Fibroblast of upper back skin (primary cell): ENCODE measurements at places on chromosomes 3 and 15.

DNA sequence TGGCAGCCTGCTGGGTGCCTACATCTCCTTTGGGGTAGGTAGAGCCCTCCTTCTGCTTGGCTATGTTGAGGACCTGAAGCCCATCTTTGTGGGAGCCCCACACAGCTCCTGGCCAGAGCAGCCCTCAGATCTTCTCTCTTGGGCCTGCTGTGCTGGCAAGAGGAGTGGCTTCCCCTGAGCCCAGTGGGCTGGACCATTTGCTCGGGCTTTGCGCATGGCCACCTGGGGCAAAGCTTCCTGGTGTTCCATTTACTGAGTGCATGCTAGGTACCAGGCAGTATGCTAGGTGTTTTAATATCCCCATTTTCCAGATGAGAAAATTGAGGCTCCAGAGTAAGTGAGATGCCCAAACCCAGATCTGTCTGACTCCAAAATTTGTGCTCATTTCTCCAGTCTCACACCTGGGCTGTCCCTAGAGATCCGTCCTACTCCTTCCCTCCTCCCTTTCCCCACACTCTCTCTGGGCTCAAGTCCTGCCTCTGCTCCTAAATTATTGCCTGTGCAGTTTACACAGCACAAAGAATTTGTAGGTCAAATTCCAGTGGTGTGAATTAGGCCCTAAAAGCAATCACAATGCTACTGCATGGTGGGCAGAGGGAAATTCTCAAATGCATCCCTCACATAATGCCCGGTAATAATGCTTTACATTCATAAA is 39.7 kb downstream of the SLC28A1 start:
- DNase-seq = no peak

DNA sequence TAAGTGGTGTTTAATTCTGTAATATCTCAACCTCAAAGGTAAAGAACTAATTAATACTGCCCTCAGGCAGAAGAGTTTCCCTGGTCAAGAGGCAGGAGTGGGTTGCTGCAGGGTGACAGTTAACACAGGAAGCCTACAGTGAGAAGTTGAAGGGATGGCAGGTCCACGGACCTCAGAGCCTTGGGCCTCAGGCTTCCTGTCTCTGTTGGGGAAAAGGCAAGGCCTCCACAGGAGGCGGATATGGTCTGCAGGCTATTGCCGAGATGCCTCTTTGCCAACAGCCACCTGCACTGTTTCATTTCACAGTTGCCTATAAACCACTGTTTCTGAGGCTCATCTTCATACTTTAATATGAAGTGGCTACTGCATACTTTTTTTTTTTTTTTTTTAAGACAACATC is 33.3 kb upstream of the RPN1 start:
- DNase-seq = no peak

GRCh38 chr3:48535578-48535977 is 21.0 kb downstream of the PFKFB4 start:
- DNase-seq = no peak

DNA sequence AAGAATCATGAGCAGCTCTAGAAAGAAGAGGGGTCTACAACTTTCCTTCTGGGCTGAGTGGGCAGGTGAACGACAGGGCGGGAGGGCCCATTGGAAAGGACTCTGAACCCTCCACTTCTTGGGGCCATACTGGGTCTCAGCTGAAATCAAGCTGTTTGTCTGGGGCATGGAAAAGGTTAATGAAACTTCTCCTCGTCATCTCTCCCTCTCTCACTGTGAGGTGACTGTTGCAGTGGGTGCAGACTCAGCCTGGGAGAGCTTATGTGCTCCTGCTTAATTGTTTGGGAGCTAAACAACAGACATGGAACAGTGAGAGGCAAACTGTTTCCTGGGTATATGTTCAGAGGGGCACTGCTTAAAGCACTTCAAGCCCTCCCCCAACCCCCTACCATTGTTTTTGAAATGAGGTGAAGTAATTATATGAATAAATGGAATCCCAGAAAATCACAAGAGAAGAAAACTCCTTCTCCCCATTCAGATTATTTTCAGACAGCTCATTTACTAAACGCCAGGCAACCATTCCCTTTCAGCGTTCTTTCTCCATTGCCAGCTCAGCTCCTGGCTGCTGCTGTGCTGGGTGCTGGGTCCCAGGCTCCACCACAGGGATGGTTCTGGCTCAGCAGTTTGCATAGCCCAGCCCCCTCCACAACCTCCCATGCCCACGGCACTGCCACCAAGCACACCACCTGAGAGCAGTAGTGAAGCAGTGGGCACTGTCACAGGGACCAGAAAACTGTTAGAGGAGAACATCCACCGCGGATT is 444.9 kb upstream of the TBL1XR1 start:
- no peak for DNase-seq

DNA sequence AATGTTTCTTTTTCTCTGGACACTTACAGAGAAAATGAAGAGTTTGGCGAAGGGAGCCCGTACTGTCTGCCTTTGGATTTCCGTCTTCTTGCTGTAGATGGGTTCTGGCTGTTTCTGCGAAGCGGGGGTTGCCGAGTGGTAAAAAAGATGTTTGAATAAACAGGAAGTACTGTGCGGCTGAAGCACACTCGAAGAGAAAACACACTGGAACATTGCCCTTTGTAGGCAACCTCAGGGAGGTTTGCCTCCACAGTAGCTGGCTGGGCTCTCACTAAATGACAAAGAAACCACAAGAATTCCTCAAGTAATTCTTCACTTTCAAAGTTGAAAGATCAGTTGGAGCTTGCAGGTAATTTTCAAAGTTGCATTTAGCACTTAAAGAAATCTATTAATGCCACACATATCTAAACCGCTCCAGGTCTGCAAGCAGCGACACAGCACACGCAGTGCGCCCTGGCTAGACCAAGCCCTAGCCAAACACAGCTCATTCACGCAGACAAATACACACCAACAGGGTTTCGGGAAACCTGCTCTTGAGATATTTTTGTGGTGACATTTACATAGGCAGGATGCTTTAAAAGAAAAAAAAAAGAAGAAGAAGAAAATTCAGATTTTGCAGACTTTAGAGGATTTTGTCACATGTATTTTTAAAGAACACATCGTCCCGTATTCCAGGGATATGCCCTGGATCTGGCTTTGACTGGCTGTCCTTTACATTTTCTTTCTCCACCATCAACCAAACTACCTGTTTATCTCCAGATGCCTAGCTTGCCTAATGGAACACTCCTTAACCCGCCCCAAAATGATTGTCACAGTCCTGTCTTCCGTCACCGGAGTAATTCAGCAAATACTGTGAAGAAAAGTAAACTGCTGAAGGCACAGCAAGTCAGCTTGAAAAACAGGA is 452.8 kb downstream of the FOXP1 start:
- DNase-seq = peak; percentile 88

- no peak for DNase-seq
These were observed 87.8 kb upstream of the TJP1 start for GRCh38 chr15:29910068-29910467.

DNA sequence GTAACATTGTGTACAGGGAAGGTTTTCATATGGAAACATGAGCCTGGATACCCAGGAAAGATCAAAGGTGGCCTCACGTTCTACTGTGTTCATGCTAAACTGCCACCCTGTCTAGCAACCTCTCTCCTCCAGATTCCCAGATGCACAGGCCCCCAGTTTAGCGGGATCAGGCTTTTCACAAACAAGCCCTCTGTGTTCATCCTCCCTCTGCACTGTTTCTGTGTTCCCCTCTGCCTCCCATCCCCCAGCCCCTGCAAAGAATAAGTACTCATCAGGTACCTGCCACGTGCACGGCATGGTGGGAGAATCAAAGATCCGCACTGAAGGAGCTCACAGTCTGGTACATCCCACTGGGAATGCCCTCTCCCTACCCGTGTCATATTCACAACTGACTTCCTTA is 46.1 kb downstream of the TMEM266 start:
- DNase-seq = no peak

GRCh38 chr3:99776516-99777209 is 41.0 kb upstream of the CMSS1 start:
- peak; percentile 40 for DNase-seq

DNA sequence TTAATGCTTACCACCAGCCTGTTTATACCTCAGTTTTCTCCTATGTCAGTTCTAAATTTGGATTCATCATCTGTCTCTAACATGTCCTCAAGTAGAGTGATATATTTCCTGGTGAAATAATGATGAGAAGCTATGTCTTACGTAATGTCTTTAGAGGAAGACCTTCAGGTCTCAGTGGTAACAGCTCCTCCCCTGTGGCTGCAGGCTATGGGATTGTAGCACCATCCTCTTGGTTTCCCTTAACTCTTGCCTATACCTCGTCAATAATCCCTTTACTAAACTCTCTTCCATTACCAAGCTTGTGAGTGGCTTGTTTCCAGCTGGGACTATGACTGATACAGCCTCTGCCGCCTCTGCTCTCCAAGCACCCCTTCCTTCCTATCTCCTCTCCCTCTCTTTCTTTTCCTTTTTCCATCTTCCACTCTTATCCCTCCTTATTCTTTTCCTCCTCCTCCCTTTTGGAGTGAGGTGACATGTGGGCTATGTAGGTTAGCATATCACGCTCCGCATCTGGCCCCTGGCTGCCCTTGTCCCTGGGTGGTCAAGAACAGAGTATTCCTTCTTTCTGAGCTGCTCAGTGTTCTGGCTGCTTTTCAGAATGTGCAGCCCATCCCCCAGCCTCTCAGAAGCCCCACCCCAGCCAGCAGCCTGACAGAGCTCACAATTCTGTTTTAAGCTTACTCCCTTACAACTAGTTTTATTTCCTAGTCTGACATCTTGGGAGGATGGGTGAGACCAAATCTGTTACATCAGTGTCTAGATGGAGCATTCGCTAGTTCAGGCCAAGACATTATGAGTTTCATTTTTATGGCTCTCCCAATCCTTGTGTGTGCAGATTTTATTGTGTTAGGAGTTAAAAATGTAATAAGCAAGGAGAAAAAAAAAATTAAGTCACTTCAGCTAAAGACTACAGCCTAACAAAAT is 75.0 kb upstream of the RNU6-1 start:
- DNase-seq = peak; percentile 75

GRCh38 chr3:197440717-197441303 is 115.0 kb downstream of the BDH1 start:
- DNase-seq = no peak

- no peak for DNase-seq
These were observed 93.4 kb downstream of the ABHD5 start for GRCh38 chr3:43783987-43784639.

GRCh38 chr3:70421506-70421905 is 109.1 kb upstream of the MDFIC2 start:
- DNase-seq = no peak

- DNase-seq = no peak
These were observed 657.0 kb upstream of the NAALADL2 start for GRCh38 chr3:174202116-174202515.

GRCh38 chr3:99877031-99877579 is 59.4 kb downstream of the CMSS1 start:
- DNase-seq = peak; percentile 48

DNA sequence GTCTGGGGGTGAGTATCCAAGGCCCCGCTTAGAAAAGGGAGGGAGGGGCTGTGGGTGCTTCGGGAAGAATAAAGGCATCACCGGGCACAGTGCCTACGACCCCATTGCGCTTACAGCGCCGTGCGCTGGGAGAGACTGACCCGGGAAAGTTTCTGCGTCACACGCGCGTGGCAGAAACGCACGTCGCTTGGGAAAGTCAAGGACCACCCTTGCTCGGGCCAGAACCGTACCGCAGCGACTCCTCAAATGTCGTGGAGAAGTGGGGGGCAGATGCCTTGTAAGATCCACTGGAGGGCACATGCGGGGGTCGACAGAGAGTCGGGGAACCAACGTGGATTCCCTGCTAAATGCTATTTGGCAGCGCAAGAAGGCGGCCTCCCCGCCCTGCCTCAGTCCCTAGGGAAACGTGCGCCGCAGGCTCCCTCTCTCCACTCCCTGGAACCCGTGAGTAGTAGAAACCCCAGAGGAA is 2.4 kb downstream of the ADAMTS9 start:
- DNase-seq = peak; percentile 40

GRCh38 chr3:50164984-50165909 is 10.1 kb downstream of the SEMA3F start:
- peak; percentile 80 for DNase-seq

- DNase-seq = no peak
These were observed 44.6 kb downstream of the TFG start for GRCh38 chr3:100753846-100754245.
